ENCODE measurements at places on chromosomes 7 and 10.
A peak's percentile ranks its signal among the peaks of the same experiment; 100 is the strongest.

GRCh38 chr7:24346716-24347115 is 62.7 kb downstream of the NPY start:
- DNase-seq = no peak

- no peak for DNase-seq
Measured at GRCh38 chr10:75145590-75145989, 34.1 kb downstream of the SAMD8 start.

GRCh38 chr7:47967708-47968107 is 11.7 kb downstream of the HUS1 start:
- no peak for DNase-seq

- DNase-seq = no peak
Measured at GRCh38 chr10:15313047-15313446, 58.0 kb downstream of the FAM171A1 start.

GRCh38 chr10:24432478-24433416 is 223.8 kb downstream of the KIAA1217 start:
- DNase-seq = no peak

GRCh38 chr10:132458586-132459300 is 61.7 kb downstream of the PWWP2B start:
- DNase-seq = no peak

- peak; percentile 29 for DNase-seq
Measured at GRCh38 chr7:23531050-23531793, 559 bp downstream of the TRA2A start.

DNA sequence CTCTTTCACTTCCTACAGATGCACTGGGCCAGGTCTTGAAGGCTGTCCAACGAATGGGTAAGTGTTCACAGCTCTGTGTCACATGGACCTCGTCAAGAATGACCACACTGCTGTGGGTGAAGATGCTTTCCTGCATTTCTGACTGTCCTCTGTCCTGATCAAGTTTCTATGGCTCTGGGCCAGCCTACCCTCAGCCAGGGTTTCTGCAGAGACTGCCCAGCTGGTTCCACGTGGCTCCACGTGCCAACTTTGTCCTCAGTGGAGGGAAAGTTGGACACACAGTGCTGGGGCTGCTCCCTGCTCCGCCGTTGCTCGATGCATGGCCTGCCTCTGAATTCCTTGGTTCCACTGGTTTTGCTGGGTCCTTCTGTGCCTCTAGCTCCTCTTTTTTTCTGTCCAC is 152.3 kb downstream of the EGFR start:
- DNase-seq = no peak

GRCh38 chr10:44715136-44715535 is 196.0 kb upstream of the TMEM72 start:
- DNase-seq = no peak

DNA sequence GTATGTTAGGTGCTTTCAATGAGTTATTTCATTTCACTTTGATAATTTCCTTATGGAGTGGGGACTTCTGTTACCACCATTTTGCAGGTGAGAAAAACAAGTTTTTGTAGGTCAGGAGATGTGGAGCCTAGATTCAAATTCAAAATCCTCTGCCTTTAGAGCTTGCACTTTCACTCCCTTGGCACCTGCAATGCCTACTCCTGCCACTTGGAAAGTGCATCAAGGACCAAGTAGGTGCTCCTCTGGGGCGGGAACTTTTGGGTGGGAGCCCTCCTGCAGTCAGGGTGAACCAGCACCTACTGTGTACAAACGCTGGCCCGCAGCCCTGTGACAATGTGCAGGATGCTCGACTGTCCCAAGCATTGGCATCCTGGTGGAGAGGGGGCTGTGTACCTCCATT is 199.0 kb downstream of the EMX2 start:
- no peak for DNase-seq

DNA sequence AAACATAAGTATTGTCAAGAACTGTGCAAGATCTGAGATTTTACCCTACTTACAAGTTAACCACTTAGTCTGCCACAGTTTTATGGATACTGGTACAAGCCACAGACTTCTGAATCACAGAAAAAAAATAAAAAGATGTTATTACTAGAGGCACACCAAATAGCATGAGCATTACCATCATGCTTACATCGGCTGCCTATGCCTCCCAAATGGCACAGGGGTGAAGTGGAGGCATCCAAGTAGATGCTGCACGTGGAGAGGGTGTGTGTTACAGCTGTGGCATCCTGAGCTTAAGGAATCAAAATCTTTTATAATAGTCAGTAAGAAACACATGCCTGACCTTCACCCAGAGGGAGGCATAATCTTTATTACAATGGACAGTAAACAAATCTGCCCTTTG is 207.8 kb downstream of the TFEC start:
- no peak for DNase-seq

GRCh38 chr10:128186959-128187787 is 61.0 kb upstream of the MKI67 start:
- DNase-seq = no peak

DNA sequence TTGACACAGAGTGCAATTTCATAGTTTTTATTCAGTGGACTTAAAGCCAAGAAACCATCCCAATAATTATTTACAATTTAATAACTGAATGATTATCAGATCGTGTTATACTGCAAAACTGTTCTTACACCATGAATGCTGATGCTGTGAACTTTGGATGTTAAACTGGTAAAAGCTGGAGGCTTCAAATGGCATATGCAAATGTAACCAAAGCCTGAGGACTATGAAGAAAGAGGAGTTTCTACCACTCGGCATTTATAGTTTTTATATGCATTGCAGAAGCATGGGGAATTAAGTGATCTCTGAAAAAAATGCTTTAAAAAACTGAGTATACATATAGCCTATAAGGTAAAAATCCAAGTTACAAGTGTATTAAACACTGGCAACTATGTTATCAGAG is 42.4 kb downstream of the RNF32 start:
- no peak for DNase-seq

DNA sequence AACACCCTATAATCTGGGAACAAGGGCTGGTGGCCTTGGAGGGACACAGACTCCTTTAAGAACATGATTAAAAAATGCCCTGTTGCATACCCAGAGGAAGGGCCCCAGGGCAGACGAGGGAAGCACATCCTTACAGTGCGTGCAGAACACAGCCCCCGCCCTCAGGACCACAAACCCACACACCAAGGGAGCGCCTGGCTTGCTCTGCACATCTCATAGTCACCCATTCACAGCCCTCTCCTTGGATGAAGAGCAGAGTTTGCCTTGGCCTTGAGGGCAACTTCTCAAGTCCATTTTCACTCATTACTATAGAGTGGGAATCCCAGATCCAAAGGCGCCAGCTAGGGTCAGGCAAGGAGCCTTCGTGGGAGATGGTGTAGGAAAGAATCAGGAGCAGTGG is 6.3 kb upstream of the VSIR start:
- DNase-seq = no peak

DNA sequence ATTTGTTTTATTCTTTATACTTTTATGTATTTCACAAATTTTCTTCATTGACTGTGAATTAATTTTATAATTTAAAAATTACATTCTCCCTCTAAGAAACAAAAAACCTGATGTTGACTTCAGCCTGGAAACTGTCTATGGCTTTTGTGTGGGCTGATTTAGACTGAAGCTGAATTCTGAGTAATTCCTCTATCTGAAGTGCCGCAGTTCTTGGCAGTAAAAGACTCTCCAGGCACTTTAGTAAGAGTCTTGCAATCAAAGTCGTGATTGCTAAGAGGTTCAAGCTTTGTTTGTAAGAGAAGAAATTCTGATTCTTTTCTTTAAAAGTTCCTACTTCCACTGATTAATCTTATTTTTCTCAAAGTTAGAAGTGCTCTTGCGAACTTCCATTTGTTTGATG is 3.4 kb upstream of the CEP41 start:
- no peak for DNase-seq

DNA sequence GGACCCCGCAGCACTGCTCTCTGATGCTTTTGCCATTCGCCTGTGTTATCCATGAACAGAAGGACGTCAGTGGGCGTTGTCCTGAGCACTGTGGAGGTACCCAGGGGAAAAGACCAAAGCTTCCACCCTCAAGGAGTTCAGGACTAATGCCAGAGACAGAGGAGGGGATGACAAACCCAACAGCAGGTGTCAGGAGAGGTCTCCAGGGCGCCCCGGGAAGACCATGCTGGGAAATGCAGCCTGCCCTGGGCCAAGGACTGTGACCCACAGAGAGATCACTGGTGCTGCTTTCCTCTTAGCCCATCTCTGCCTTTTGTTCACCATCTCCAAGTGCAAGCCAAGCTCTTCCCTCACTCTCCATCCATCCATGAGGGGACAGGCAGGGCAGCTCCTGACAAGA is 166.8 kb upstream of the PFKP start:
- DNase-seq = no peak

DNA sequence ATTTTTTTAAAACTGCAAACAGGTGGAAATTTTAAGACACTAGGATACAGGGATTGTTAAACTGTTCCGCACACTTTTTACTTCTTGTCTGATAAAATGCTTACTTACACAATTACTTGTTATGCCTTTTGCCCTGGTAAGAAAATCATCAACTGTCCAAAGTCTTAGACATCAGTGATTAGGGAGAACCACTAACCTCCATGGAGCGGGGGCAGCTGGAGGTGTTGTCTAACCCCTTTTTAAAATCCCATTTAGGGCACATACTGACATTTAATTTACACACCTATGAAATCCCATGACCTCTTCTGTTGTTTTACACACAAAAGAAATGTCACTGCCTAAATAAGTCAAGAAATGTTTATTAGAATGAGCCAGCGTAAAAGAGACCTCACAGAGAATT is 65.7 kb downstream of the TRIM24 start:
- DNase-seq = no peak

DNA sequence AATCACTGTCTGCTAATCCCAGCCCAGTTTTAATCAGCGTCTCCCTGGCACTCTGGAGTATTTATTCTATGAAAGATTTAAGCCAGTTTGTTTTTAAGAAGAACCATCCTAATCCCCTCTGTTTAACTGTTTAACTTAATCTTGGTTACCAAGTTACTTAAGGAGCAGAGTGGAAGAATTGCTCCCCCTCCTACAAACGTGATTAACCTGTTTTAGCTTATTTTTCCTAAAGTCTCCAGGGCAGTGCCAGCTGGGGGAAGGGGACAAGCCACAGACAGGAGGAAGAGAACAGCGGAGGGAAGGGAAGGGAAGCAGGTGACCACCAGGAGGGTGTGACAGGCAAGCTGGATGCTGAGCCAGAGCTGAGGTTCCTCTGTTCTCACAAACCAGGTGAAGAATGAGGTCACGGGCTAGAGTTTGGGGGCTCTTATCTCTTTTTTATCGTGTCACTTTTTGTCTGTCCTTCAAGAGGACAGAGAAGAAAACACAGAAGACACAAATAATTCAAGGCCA is 1.7 kb downstream of the SLC13A4 start:
- no peak for DNase-seq

DNA sequence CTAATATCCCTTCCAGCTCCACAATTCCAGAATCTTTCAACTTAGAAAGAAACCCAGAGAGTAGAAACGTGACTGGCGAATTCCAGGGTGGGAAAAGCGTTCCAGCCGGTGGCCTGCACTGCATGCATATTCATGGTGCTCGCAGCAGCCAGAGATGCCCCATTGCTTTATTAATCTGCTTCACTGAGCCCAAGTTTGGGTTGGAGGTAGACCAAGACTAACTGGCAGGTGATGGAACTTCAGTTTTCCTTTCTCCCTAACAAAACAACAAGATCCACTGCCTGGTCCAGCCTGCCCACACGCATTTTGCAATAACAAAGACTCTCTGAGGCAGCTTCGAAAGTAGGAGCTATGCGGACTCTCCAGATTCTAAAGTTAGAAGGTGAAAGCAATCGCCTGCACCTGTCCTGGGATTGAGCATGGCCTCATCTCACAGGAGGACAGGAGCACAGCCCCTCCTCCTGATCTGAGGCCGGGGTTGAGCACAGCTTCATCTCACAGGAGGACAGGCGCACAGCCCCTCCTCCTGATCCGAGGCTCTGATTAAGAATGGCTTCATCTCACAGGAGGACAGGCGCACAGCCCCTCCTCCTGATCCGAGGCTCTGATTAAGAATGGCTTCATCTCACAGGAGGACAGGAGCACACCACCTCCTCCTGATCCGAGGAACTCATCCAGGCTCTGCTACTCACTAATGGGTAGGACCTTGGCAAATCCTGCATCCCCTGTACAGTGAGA is 127.8 kb upstream of the LANCL2 start:
- DNase-seq = no peak

DNA sequence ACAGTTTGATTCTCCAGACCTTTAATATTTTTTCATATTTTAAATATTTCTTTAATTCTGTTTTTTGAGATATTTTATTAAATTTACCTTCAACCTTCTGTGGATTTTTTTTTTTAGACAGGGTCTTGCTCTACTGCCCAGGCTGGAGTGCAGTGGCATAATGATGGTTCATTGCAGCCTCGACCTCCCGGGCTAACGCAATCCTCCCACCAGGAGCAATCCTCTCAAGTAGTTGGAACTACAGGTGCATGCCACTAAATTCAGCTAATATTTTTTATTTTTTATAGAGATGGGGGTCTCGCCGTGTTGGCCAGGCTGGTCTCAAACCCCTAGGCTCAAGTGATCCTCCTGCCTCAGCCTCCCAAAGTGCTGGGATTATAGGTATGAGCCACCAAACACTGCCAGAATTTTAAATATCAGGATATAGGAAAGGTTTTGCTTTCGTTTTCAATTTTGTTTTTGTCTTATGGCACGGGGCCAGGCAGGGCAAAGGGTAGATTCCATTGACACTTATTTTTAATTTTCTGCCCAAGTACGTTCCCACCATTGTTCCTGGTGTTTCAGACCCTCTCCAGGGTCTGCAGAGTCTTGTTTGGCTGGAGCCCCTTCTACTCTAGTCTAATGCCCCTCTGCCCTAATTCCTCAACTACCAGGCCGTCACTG is 1.2 kb downstream of the TACC2 start:
- DNase-seq = no peak

DNA sequence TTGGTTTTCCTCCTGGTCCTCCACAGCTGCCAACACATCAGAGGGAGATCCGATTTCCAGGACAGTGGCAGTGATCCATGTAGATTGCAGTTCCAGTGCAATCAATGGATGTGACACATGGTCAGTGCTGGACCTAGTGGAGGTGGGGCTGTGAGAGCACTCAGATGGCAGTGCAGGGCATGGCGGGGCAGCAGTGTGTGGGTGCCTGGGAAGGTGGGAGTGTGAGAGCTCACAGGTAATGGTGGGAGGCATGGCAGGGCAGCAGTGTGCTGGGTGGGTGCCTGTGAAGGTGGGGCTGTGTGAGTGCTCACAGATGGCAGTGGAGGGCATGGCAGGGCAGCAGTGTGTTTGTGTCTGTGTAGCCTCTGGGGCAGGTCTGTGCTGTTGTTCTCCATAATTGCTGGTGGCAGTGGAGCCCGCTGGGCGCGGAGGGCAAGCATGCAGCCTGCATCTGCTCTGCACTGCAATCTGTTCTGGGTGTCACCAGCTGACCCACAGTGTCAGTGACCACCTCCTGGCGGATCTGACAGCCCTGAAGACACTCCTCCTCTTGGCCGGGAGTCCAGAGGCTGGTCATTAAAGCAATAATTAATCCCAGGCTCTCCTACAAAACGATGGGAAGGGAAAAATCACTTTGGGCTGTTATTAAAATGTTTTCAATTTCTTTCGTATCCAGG is 8.6 kb upstream of the ADARB2 start:
- no peak for DNase-seq

- DNase-seq = no peak
Measured at GRCh38 chr7:7924303-7924702, 44.3 kb upstream of the GLCCI1 start.
